ENCODE measurements at places on chromosomes 2 and 18.

DNA sequence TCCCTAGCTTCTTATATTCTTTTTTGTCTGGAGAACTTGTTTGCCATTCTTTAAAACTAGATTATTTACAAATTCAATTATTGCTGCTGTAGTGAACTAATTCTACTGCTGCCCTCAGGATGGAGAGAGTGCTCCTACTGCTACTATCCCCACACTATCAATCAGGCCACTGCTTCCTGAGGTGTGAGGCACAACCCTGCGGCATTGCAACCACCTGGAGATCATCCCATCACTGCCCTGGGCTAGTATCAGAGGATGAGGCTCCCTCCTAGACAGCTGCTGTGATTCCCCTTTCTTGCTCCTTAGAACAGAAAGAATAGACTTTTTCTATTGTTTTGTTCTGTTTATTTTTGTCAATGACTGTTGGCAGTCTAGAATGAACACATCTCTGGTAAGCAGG lies 146.6 kb downstream of the CDH19 start:
- no peak for DNase-seq

- no peak for DNase-seq
These were observed 27.4 kb upstream of the CNNM3 start for GRCh38 chr2:96788442-96789244.

GRCh38 chr2:104678181-104678580 lies 175.7 kb upstream of the POU3F3 start:
- no peak for DNase-seq

DNA sequence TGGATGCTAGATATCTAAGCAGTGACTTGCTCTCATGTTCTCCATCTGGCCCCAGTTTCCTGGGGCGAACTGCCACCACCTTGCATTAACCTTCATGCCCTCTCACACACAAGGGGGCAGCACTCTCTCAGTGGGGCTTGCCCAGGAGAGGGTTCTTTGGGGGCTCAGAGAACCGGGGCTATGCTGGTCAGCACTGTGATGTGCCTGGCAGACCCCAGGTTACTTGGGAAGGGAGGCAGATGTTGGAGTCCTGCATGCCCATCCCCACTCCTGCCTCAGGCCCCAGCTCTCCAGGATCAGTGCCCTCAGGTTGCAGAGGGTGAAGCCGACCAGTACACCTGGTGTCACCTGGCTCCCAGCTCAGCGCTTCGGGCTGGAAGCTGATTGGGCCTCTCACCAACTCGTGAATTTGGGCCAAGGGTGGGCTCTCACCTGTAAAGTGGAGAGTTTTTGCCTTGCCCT lies 396.2 kb upstream of the HS6ST1 start:
- DNase-seq = no peak

DNA sequence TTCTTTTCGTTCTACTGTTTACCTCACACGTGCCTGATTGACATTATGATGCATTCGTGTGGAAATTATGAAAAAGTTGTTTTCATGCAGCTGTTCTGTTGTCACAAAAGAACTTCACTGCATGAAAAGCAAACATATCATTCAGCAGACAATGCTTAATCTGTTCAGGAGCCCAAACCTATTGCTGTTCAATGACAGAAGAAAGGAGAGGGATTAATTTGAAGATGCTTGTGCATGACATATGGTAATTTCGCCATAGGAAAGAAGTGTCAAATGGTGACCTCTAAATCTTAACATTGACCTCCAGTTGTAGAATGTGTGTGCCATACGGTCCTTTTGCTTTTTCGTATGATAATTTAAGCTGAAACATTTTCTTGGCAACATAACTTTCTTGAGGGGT lies 124.5 kb downstream of the WDR7 start:
- no peak for DNase-seq

DNA sequence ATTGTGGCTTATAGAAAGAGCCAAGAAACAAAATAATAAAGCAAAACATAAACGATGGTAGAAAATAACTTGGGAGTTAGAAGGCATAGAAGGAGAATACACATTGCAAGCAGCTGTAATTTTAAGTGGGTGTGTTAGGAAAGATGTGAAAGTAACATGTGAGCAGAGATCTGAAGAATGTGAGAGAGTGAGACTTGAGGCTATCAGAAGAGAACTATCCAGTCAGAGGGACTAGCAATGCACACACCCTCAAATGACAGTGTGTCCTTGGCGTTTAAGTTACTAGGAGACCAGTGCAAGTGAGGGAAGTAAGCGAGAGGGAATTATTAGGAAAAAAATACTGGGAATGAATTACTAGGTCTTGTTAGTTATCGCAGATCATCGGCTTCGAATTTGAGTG lies 304.9 kb downstream of the DSEL start:
- DNase-seq = no peak

GRCh38 chr2:195333869-195334268 lies 323.2 kb upstream of the SLC39A10 start:
- DNase-seq = no peak

- no peak for DNase-seq
These were observed 29.9 kb downstream of the ZEB2 start for GRCh38 chr2:144490017-144490416.

GRCh38 chr2:120820953-120821279 lies 85.2 kb downstream of the GLI2 start:
- DNase-seq = no peak

- DNase-seq = no peak
These were observed 65.2 kb upstream of the SALL3 start for GRCh38 chr18:78914249-78914935.

DNA sequence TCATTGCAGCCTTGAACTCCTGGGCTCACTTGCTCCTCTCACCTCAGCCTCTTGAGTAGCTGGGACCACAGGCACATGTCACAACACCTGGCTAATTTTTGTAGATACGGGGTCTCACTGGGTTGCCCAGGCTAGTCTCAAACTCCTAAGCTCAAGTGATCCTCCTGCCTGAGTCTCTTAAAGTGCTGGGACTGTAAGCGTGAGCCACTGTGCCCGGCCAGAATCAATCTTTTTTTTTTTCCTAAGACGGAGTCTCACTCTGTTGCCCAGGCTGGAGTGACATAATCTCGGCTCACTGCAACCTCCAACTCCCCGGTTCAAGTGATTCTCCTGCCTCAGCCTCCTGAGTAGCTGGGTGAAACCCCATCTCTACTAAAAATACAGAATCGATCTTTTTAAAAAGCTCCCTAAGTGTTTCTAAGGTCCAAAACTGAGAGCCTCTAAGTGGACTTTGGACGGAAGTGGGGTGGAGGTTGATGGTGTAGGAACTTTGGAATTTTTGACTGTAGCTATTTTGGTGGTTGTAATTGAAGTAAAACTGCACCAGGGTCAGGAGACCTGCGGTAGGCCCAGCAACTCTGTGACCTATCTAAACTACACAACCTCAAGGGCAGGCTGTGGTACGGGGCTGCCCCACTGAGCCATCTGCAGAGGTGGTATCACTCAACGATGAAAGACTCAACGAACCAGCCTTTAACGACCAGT lies 82.9 kb downstream of the POLR1A start:
- DNase-seq = no peak

GRCh38 chr2:150020937-150021673 lies 433.5 kb upstream of the MMADHC start:
- DNase-seq = no peak

DNA sequence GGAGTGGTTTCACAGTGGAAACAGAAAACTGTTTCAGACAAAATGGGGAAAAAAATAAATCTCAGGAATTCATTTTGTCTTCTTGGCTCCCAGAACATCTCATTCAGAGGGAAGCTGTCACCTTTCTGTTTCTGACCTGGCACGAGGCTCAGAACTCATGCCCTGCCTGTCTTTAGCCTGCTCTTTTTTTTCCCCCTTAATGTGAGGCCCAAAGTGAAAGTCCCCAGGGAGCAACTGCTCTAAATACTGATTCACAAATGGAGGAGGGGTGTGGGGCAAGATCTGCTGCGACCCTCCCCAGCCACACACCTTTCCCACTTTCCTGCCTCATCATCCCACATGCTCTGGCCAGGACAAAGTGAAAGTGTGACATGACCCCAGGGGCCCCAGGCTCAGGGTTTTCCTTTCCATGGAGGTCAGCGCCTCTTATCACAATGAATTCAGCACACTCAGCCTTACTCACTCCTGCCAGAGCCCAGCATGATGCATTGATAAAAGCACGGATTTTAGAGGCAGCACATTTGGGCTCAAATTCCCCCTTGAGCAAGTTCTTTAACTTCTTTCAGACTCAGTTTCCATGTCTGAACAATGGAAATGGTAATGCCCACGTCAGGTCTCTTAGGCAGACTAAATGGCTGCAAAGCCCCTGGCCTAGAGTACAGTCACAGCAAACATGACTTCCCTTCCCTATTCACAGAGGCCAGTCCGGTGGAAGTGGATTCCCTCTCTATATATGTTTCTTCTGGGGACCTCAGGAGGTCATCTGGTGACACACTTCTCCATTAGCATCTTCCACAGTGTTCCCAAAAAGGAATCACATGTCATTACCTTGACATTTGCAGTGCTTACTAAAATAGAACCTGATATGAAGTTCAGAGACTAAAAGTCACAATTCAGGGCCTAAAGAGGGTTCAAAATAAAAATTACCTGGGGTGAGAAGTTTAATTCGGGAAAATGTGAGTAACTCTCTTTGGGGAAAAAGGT lies 55.3 kb upstream of the TMEM163 start:
- DNase-seq = no peak

- no peak for DNase-seq
These were observed 82.7 kb upstream of the POMC start for GRCh38 chr2:25251071-25251421.

DNA sequence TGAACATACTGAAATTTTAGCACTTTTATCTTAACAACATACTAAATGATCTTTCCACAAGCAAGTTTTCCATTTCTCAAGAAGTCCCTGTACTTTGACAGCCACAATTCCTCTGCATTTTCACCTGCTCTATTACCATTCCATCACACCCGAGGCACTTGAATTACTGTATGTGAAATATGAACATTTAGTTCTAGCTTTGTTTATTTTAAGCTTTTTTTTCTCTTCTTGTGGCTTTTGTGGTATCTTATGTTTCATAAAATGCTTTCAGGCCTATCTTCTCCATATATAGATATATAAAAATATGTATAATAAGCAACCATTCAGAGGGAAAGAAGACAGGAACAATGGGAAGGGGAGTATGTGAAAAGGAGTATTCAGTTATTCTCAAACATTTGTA lies 693.9 kb downstream of the SATB2 start:
- no peak for DNase-seq

DNA sequence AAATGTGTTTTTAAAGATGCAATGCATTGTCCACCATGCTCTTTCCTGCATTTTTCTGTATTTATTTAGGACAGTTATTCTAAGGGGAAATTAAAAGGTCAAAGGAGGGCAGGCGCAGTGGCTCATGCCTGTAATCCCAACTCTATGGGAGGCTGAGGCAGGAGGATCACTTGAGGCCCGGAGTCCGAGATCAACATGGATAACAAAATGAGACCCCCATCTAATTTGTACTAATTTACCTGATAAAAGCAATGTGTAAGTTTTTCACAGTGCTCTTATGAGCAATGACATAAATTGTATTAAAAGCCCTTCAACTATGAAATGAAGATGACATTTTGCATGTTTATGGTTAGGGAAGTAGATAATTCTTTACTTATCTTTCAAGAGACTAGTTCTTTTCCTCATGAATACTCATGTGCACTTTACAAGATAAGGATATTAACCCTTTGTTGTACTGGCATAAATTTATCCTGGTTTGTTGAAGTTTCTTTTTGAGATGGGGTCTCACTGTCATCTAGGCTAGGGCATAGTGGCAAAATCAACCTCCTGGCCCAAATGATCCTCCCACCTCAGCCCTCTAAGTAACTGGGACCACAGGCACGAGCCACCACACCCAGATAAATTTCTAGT lies 9.7 kb downstream of the HSBP1L1 start:
- DNase-seq = no peak

DNA sequence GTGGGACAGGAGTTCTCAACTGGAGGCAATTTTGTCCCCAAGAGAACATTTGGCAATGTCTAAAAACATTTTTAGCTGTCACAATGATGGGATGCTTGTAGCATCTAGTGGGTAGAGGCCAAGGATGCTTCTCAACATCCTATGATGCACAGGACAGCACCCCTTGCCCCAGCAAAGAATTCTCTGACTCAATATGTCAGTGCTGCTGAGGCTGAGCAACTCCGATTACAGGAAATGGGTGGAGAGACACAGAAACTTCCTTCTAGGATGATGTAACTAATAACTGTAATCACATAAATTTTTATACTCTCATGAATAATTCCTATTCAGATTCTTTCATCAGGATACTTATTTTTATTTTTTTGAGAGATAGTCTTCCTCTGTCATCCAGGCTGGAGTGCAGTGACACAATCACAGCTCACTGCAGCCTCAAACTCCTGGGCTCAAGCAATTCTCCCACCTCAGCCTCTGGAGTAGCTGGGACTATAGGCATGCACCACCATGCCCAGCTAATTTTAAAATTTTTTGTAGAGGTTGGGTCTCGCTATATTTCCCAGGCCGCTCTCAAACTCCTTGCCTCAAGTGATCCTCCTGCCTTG lies 120.3 kb upstream of the ACAA2 start:
- DNase-seq = no peak

DNA sequence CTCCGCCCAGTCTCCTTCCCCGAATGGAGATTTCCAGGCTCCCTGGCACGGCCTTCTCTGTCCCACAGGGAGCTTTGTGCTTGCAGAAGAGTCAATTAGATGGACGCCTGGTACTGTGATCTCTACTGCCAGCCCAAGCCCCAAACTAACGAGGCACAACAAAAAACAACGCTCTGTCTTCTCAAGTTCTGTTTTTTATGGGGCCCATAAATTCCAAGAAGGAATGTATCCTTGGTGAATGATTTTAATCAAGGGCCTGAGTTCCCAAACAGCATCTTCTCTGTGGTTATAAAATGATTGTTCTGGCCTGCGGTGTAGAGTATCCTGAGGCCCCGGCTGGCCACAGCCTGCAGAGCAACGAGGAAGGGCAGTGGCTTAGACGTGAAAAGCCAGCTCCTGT lies 219.5 kb downstream of the CLIP4 start:
- DNase-seq = no peak

DNA sequence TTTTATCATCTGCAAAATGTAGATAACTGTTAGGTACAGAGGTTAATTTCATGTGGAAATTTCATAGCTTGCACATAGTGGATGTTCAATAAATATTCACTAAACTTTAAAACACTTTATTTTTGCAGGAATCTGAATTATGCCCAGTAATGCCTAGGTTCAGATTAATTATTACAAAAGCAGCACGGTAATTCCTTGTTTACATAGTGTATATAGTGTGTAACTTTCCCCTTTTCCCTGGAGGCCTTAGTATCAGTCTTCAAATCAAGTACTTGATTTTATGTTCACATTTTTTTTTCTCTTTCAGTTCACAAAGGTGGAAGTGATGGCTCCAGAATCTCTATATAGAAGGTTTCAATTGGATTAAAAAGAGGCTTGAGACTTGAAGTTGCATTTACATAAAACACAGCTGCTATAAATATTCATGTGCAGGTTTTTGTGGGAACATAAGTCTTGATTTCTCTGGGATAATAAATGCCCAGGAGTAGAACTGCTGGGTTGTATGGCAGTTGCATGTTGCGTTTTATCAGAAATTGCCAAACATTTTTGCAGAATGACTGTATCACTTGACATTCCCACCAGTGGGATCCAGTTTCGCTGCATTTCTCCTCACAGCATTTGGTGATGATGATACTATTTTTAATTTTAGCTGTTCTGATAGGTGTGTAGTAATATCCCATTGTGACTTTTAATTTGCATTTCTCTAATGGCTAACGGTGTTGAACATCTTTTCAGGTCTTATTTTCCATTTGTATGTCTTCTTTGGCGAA lies 27.6 kb upstream of the LGALSL start:
- no peak for DNase-seq

- no peak for DNase-seq
These were observed 27.7 kb downstream of the ITGA6 start for GRCh38 chr2:172455121-172455515.
